ENCODE measurements at places on chromosomes 11 and 22. TPM values are rescaled to one million over a fixed set of nuclear protein-coding genes. Genes with fewer than 3 reads are reported as not detected.

CARD18 gene
- total RNA-seq, result not detected

DNA sequence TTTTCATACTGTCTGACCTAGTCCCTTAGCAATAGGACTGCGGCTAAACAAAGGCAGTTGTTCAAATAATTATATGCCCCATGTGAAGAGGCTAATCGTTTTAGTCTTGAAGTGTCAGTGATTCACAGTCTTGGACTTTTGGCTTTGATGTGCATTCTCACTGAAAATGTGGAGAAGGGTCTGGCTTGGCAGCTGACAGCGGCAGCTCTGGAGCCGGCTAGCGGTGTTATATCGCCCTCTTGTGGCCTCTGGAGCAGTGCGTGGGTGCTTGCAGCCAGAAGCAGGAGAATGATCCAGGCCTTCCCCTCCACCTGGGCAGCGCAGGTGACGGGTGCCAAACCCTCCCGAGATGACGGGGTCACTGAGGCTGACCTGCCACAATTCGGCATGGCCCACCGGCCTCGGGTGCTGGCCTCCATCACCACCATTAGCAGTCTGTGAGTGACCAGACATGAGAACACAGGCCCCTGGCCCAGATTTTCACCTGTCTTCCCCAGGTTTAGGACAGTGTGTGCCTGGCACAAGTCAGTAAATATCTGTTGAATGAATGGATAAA, 90.3 kb upstream of the PITPNB start:
- H3K4me3 ChIP-seq, result no peak overlapping the region
- H3K4me1 ChIP-seq, result peaks cover 24% of the 10 kb centered on the region
- no peaks in the 10 kb centered on the region for H3K27me3 ChIP-seq
- no peak overlapping the region for H3K27ac ChIP-seq
- peaks cover 16% of the 10 kb centered on the region for H3K36me3 ChIP-seq
- DNase-seq, result peak; percentile 92

DNA sequence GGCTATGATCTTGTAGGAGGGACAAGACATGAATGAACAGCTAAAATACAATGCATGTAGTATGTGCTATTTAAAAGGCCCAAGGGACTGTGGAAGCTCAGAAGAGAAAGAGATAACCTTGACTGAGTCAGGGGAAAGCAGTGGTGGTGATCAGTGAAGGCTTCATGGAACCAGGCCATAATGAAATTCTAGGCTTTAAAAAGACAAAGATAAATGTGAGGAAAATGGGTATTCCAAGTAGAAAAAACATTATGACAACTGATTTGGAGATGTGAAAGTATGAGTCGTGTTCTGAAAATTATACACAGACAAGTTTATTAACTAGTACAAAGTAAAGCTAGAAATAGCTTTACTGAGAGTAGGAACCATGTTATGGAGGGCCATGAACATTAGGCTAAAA, 189.8 kb downstream of the SOX6 start:
- H3K4me3 ChIP-seq, result no peak overlapping the region
- H3K36me3 ChIP-seq, result peaks cover 4% of the 10 kb centered on the region
- no peaks in the 10 kb centered on the region for H3K27me3 ChIP-seq
- no peak for DNase-seq
- no peak overlapping the region for H3K27ac ChIP-seq

GRCh38 chr22:30038219-30038618, 42.0 kb upstream of the HORMAD2 start:
- H3K4me1 ChIP-seq, result peaks cover 6% of the 10 kb centered on the region
- H3K4me3 ChIP-seq, result no peak overlapping the region
- peaks cover 4% of the 10 kb centered on the region for H3K36me3 ChIP-seq
- H3K27ac ChIP-seq, result no peak overlapping the region

GRCh38 chr11:77410076-77410827, 63.6 kb downstream of the PAK1 start:
- no peaks in the 10 kb centered on the region for H3K36me3 ChIP-seq
- peaks cover 25% of the 10 kb centered on the region for H3K4me1 ChIP-seq
- no peaks in the 10 kb centered on the region for H3K27me3 ChIP-seq
- H3K27ac ChIP-seq, result peak overlapping the region; percentile 19
- peak overlapping the region; percentile 90 for H3K4me3 ChIP-seq
- no peak for DNase-seq

Measured in osteocyte (in vitro differentiated cells).